ENCODE measurements at places on chromosomes 2 and 18.

GRCh38 chr2:171958475-171958874 lies 36.2 kb downstream of the HAT1 start:
- DNase-seq = no peak

DNA sequence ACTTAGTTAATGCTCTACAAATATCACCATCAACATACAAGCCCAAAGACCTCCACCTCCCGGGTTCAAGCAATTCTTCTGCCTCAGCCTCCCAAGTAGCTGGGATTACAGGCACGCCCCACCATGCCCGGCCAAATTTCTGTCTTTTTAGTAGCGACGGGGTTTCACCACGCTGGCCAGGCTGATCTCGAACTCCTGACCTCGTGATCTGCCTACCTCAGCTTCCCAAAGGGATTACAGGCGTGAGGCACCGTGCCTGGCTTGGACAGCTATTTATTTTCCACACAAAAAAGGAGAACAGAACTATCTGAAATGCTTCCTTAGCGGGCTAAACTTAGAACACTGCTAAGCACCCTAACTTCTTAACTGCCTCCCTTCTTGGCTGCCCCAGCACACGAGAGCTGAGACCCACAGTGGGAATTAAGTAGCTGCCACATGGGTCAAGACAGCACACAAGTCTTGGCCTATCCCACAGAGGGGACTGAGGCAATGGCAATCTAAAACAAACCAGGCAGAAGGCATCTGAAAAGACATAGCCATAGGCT lies 24.8 kb downstream of the CYTIP start:
- no peak for DNase-seq

DNA sequence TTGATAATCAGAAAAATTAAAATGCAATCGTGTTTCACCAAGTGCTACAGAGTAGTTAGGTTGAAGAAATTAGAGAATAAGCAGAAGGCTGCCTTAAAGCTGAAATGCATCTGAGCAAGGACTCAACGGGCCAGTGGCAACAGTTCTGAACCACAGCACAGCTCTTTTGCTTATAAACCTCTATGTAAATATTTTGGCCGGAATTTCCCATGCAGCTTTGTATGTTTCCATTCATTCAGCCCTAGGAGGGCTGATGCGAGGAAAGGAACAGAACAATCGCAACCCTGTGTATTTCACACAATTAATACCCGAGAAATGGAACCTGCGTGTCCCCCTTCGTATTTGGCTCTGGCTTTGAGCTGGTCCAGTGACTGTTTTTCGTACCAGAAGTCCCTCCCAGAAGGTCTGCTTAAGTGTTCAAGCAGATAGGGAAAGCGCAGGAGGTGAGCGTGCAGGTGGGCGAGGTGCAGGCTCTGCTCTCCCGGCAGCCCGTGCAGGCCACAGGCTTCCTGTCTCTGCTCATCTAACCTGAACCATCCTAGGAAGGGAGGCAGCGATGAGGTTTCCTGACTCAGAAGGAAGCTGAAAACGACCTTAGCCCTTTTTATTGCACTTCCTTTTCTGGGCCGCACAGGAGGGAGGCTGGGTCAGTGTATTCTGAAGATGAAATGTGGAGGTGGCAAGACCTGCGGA lies 67.3 kb downstream of the ASB1 start:
- DNase-seq = no peak

GRCh38 chr2:18829976-18830375 lies 240.6 kb upstream of the NT5C1B start:
- DNase-seq = no peak

- no peak for DNase-seq
These were observed 26.8 kb upstream of the GPR17 start for GRCh38 chr2:127619203-127619590.

- DNase-seq = no peak
These were observed 8.3 kb upstream of the ZC3H15 start for GRCh38 chr2:186477790-186478189.

GRCh38 chr2:70083344-70084156 lies 3.7 kb upstream of the PCBP1 start:
- no peak for DNase-seq

DNA sequence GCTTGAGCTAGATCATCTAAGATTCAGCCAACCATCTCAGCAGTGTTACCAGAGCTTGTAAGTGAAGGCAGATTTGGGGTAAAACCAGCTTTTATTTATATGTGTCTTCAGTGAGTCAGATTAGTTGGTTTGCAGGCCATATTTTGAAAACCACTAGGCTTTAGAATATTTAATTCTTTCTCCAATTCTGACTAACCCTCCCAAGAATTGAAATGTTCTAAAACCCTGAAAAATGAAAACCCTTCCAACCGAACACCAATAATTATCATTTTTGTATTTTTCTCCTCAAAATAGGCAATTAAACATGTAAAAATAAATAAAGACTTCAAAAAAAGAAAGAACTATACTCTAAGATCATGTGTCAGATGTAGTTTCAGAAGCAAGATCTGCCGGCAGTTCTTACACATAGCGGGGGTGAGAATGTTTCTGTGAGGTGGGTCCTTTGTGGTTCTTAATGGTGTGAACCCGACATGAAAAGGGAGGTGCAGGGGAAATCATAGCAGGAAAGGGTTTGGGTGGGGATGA lies 14.2 kb downstream of the PLEK start:
- no peak for DNase-seq

DNA sequence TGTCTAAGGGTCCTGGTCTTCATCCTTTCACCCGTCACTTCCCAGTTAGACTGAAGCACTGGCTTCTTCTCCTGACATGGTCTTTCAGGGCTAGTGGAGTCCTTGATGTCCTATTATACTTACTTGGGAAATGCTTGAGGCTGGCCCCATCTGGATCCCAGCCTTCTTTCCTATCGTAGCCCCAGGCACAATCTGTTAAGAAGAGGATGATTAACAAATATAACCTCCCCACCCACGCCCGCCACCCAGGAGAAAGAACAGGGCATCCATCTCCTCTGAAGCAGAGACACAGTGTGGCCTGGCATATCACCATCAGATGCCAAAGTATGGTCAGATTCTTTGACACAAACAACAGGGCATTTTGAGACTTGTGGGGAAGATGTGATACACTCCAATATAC lies 530.1 kb downstream of the SOX11 start:
- DNase-seq = no peak

DNA sequence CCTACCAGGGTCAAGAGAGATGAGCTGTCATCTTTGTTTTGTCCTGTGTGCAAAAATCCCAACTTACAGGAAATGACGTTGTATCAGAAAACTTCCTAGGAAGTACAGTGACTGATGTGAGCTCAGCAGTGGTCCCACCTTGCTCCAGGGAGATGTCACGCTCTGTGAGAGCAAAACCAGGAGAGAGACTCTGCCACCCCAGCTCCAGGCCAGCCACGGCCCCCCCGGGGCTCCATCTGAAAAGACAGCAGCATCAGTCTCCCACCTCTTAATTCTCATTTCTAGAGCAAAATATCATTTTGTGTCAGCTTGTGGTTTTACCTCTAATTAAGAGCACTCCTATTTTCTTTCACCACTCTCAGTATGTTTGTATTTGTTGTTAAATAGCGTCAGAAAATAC lies 57.5 kb downstream of the MYL12B start:
- no peak for DNase-seq

- DNase-seq = no peak
These were observed 78.6 kb upstream of the ZFP36L2 start for GRCh38 chr2:43305012-43305411.

DNA sequence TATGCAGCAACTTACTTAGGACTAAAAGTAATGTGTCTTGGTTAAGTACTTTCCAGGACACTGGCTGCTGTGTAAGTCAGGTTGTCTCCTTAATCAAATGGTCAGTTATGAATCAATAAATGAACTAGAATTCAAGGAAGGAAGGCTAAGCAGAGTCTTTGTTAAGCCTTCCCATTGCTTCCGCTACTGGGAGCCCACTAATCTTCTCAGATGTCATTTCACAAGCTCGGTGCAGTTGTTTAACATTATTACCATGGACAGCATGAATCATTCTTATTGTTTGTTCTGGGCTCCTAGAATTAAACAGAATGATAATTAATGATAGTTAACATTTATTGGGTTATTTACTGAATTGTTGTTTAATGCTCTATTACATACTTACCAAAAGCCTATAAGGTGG lies 26.0 kb upstream of the MEIS1 start:
- no peak for DNase-seq

DNA sequence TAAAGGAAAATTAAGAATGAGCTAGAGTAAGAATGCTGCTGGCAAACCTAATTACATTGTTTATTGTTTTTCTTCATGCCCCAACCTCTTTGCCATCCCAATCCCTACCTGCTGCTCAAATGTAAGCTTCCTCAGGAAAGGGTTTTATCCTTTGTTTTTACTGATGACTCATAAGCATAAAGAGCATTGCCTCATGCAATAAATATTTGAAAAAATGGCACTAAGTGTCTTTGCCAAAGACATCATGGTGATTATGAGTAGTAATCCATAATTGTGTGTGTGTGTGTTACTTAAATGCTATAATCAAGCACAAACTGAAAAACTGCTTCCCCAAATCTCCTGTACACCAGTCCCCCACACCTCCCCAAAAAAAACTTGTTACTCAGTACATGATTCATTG lies 53.4 kb downstream of the DNER start:
- DNase-seq = no peak

- DNase-seq = no peak
These were observed 136.4 kb downstream of the DYSF start for GRCh38 chr2:71589763-71590162.

DNA sequence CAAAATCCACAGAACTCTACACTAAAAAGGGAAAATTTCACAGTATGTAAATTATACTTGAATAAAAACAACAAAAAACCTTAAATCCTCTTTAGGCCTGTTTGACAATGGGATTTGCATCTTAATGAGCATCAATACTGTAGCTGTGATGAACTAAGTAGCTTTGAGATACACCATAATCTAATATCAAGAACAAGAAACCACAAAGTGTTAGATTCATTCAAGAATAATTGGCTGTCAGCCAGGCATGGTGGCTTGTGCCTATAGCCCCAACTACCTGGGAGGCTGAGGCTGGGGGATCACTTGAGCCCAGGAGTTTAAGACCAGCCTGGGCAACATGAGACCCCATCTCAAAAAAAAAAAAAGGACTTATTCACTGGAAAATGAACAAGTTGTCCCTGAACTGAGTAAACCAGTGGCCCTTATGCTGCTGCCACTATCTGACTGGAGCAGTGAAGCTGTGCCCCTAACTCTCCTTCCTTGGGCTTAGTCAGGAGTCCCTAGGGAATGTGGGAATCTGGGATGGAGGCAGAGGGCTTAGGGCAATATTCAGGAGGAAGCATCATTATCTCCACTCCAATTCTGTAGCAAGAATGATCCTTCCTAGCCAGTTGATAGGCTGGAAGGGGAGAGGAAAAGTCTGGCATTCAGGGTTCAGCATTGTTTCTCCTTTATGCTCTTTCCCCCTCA lies 88.5 kb downstream of the PRKCE start:
- no peak for DNase-seq

DNA sequence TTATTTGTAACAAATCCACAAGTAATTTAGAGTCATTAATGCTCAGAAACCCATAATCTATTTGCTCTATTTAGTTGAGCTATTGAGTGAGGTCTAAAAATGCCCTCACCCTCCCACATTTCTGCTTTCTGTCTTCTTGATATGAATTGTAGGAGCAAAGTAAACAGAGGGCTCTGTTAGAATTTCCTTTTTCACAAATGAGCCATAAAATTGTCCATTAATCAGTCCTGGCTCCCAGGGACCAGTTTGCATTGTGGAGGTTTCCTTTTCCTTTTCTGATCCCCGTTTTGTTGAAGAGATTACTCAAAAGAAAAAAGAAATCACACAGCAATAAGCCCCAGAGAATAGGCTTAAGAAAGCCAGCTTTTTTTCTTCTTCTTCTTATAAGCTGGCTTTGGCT lies 476.7 kb downstream of the EPHA4 start:
- no peak for DNase-seq

DNA sequence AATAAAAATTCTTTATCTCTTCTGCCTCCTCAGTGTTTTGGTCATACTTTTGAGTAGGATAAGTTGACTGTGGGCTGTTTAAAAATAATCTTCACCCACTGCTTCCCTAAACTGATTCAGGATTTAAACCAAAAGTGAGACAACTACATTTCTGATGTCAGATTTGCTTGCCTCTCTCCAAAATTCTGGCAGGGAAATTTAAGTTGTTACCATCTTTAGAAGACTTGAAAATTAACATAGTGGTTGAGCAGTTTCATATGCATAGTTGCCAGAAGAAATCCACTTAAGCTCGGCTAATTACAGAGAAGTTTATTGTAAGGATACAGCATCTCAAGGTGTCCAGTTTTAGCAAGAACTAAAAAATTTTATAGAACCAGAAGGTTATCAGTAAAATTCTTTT lies 57.0 kb downstream of the MAIP1 start:
- DNase-seq = no peak

- DNase-seq = no peak
These were observed 558.2 kb upstream of the LINC00305 start for GRCh38 chr18:64707052-64707451.

DNA sequence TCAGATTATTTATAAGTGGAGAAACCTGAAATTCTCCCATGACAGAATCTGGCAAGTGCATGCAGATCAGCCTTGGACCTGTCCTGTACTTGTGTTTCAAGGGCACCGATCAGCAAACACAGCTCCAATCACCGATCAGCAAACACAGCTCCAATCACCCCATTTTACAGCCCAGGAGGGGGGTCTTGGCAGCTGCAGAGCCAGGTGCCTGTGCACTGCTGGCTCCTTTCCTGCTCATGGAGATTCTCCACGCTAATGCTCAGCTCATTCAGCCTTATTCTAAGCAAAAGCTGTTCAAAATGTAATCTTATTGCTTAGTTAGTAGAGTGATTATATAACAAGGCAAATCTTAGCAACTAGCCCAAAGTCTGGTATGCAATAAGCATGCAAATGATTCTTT lies 623.1 kb upstream of the HS6ST1 start:
- DNase-seq = no peak

DNA sequence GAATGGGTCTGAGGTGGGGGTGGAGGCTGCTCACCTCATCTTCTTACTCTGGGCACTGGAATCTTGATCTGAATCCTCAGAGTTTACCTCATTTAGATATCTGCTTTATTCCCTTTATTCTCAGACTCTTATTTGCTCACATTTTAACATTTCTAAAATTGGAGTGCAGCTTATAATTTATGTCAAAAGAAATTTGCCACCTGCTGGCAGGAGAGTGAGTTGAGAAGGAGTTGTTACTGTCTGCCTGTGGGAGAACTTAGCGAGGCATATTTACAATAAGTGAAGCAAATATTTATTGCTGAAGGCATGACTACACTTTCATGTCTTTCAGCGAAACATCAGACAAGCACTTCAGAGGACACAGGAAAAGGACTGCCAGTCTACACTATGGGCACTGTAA lies 16.4 kb upstream of the KIAA2012 start:
- DNase-seq = no peak

DNA sequence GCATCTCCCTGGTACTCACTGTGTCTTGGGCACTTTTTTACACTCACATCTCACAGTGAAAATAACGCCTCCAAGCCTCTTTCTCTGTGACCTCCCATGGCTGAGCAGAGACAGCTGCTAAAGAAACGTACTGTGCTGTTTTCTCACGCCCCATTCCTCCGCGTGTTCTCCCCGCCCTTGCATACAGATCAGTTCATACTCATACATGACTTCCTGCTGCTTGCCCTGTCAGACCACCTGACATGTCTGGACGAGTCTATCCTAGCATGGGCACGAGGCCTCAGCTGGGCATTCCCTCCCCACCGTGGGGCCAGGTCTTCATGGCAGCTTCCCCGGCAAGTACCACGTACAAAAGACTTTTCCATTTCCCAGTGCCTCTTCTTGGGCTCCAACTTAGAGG lies 21.2 kb upstream of the IL1A start:
- no peak for DNase-seq

Measured in anterior cingulate cortex (tissue), 58 donors.